ENCODE measurements at places on chromosomes 5 and 9.
A peak's percentile ranks its signal among the peaks of the same experiment; 100 is the strongest.

DNA sequence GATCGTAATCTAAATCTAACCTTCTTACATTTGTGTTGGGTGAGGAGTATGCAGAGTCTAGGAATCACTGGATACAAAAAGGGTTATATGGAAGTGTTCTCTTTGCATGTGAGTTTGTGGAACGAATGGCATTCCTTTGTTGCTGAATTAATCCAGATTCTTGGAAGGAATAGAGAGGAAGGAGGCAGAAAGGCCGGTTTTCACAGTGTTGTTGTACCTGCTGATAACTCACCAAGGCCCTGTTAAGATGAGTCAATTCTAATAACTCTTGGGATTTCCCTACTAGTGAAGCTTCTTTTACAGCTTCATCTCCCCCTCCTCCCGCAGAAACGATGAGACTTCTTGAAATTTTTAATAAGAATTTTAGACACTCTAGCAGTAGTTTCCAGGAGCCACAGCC is 84.0 kb downstream of the ZSWIM6 start:
- DNase-seq, result no peak

DNA sequence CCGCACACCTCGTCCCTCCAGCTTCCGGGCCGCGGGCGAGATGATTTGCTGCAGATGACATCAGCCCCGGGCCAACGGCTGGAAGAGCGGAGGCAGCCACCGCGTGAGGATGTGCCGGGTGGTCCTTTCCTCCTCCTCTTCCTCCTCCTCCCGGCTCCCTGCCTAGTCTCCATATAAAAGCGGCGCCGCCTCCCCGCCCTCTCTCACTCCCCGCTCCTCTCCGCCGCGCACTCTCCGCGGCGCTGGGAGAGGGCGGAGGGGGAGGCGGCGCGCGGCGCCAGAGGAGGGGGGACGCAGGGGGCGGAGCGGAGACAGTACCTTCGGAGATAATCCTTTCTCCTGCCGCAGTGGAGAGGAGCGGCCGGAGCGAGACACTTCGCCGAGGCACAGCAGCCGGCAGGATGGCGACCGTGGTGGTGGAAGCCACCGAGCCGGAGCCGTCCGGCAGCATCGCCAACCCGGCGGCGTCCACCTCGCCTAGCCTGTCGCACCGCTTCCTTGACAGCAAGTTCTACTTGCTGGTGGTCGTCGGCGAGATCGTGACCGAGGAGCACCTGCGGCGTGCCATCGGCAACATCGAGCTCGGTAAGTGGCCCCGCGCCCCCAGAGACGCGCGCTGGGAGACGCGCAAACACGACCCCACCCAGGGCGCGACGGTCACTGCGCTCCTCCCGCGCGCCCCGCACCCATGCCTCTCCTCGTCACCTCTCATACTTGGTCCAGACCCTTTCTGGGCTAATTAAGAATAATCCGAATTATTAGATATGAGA is at the start of gene MAP1B:
TSS of gene MAP1B (plus strand) at position 345 of the 770 bp plus-strand sequence. CDS start at position 402, 57 bp downstream.
- no peak for DNase-seq

DNA sequence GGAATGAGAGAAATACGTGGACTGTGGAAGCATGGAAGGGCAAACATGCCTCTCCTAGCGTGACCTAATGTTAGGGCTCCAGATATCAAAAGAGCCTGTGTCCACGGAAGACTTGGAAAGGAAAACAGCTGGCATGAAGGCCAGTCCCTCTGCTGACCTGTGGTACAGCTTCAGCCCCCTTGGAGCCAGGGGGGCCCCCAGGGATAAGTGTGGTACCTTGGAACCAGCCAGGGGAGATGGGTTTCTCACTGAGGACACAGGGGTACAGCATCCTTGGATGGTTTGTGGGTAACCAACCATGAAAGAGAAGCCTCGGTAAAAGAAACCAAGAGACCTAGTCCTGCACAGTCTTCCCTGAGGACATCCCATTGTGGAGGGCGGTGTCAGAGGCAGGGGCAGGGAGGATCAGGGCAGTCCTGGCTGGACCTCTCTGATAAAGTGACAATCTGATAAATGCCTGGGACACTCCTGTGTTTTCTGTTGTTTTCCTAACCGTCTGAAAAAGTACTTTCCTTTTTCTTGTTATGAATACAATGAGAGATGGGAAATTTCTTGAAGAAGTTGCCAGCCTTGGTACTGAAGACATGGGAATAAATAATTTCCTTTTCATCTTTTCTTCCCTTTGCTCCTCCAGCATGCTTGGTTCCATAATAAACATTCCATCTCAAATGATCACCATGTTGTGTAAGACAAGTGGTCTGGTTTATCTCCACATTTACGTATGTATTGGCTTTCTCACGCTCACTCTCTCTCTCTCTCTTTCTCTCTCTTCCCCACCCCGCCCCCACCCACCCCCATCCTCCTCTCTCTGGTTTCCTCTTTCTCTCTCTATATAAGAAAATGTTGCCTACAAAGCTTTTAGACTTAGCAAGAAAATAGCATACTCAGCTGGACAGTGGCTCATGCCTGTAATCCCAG is 102.1 kb downstream of the SUSD1 start:
- DNase-seq, result no peak

DNA sequence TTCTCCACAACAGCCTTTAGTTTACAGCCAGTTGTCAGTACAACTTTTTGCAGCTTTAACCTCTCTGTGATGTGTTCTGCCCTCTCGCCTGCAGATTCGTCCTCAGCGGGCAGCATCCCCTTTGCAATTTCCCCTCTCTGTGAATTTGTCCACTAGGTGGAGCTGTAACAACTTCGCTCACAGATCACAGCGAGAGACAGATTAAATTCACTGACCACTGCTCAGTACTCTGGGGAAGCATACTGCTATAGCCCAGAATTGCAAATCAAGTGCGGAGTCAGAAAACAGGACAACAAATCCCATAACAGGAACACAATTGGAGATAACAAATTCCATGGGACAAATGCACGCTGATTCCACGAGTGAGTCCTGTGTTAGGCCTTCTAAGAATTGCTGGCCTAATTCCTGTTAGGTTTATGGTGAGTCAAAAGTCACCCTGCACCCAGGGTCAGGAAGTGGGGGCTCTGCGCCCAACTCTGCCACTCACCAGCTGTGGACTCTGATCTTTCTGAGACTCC is 2124.9 kb downstream of the MAT2B start:
- DNase-seq, result peak; percentile 2

GRCh38 chr9:124780757-124781151 is 3.8 kb downstream of the OLFML2A start:
- DNase-seq, result no peak

- no peak for DNase-seq
Measured at GRCh38 chr9:32899181-32899580, 102.2 kb downstream of the APTX start.

DNA sequence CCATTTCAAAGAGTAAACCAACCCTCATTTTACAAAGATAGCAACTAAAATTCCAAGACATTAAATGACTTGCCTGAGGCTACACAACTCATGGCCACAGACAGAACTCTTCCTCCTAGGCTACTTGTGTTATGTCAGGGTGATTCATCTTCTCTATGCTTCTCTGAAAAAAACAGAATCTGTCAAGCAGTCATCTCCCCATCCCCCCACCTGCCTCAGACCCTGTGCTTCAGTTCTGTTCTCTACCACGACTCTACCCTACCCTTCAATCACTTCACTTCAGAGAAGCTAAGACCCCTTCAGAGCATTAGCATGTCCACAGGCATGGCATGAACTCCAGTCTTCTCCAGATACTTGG is 277.7 kb upstream of the PTGER4 start:
- no peak for DNase-seq

GRCh38 chr5:169356811-169357210 is 55.9 kb upstream of the SLIT3 start:
- DNase-seq, result no peak

- no peak for DNase-seq
Measured at GRCh38 chr5:146947181-146947941, 68.8 kb upstream of the PPP2R2B start.

GRCh38 chr9:131273856-131274673 is 2.2 kb downstream of the FAM78A start:
- no peak for DNase-seq

GRCh38 chr9:88915916-88916315 is 75.4 kb upstream of the S1PR3 start:
- no peak for DNase-seq

- DNase-seq, result no peak
Measured at GRCh38 chr9:16246785-16247184, 623.7 kb downstream of the BNC2 start.

- no peak for DNase-seq
Measured at GRCh38 chr9:14661421-14662059, 31.7 kb downstream of the ZDHHC21 start.

- DNase-seq, result no peak
Measured at GRCh38 chr5:151663617-151664293, 23.0 kb downstream of the SPARC start.

DNA sequence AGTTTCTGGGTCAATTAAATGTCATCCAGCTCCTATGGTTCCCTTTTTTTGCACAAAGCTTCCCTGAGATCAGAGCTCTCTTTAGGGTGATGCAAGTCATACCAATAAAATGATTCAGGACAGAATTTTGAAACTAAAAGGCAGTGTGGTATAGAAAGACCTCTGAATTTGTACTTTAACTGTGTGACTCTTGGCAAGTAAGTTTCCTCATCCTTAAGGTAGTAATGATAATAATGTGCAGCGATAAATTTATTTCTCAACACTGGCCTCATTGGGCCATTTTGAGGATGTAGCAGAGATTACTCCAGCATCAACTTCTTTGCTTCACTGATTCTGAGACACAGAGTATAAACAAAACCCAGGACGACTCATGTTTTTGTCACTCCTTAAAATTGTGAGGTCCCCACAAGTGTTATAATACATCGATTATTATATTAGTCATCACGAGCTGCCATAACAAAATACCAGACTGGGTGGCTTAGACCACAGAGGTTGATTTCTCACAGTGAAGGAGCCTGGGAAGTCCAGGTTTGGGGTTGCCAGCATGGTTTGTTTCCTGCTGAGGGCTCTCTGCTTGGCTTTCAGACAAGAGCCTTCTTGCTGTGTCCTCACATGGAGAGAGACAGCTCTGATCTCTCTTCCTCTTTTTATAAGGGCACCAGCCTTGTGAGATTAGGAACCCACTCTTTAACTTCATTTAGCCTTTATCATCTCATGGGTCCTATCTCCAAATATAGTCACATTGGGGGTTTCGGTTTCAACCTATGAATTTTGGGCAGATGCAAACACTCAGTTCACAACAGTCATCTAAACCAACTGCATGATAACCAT is 293.0 kb downstream of the ZNF608 start:
- peak; percentile 21 for DNase-seq

- no peak for DNase-seq
Measured at GRCh38 chr5:109469896-109470662, 60.3 kb upstream of the PJA2 start.

GRCh38 chr9:70159630-70160029 is 99.1 kb upstream of the SMC5 start:
- DNase-seq, result no peak

DNA sequence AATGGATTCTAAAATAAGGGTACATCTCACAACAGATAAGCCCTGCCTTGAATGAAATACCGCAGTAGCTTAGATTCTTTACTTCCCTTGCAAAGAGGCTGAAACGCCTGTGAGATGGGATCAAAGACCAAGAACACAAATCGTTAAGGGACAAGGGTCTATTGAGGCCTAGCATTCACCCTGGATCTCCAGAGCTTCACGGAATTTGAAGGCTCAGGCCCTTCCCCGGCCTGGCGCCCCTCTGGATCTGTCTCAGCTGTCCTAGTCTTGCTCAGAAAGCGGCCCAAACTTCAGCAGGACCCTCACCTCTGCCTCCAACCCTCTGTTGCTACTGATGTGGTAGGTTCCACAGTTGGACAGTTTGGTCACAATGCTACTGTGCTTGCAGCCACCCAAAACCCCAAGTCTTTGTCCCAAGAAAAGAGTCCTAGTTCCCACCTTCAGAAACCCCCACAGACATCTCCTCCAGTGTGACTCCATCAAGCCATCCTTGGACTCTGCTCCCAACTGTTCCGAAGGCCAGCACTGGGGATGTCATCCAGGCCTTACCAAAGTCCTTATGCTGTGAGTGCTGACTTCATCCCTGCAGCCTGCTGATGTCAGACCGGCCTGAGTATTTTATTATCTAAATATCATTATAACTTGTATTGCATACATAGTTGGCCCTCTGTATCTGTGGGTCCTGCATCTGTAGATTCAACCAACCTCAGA is 9.4 kb downstream of the CORO2A start:
- no peak for DNase-seq

GRCh38 chr9:83334320-83334719 is 203.9 kb downstream of the FRMD3 start:
- peak; percentile 10 for DNase-seq

GRCh38 chr5:170220191-170220590 is 12.6 kb upstream of the C5orf58 start:
- no peak for DNase-seq

GRCh38 chr5:34919077-34919476 is 3.6 kb downstream of the BRIX1 start:
- DNase-seq, result no peak

DNA sequence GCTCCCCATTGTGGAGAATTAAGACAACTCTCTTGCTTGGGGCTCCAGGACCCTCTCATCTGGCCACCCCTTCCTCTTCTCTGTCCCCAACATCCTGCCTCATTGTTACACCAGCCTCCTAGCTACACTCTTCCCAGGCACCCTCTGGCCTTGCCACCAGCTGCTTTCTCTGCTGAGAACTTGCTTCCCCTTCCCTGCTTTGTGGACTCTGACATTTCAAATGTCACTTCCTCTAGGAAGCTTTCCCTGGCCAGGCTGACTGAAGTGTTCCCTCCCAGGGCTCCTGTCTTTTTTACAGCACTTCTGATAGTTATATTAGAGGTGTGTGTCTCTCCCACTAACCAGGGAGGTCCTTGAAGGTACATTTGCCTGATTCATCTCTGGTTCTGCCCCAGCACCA is 194.0 kb upstream of the KLF4 start:
- no peak for DNase-seq

GRCh38 chr5:116428966-116429365 is 145.7 kb downstream of the SEMA6A start:
- no peak for DNase-seq

GRCh38 chr9:110623462-110624025 is 44.0 kb upstream of the SVEP1 start:
- peak; percentile 12 for DNase-seq

DNA sequence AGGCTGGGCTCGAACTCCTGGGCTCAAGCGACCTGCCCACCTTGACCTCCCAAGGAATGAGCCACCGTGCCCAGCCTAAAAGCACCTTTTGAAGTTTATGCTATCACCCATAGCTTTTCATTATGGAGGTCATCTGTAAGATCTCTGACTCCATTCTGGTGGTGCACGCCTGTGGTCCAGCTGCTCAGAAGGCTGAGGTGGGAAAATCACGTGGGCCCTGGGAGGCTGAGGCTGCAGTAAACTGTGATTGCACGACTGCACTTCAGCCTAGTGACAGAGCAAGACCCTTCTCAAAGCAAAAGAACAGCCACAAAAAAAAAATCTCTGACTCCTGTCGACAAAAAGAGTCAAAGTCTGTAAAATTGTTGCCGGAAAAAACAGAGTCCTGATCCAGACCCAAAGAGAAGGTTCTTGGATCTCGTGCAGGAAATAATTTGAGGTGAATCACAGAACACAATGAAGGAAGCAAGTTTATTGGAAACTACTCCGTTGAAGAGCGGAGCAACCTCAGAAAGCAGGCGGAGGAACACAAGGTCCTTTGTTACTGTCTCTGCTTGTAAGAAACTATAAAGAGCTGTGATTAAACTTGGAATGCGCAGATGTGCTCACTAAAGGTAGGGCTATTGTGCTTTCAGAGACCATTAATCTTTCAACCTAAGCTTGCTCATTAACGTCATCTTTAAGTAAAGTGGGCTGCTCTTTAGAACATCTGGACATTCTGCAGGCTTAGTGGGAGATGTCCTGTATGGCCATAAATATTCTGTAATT is 2.0 kb upstream of the HAUS6 start:
- DNase-seq, result no peak

- DNase-seq, result no peak
Measured at GRCh38 chr5:119879446-119879845, 250.1 kb downstream of the FAM170A start.

Measured in GM19239 (cell line).